ENCODE measurements at places on chromosomes 7 and 10.
A peak's percentile ranks its signal among the peaks of the same experiment; 100 is the strongest.

- DNase-seq: no peak
Observed at GRCh38 chr7:83796760-83797159, 147.8 kb upstream of the SEMA3E start.

GRCh38 chr10:371515-371914 is 236.3 kb downstream of the ZMYND11 start:
- no peak for DNase-seq

GRCh38 chr10:72763201-72763600 is 71.3 kb downstream of the MCU start:
- no peak for DNase-seq

DNA sequence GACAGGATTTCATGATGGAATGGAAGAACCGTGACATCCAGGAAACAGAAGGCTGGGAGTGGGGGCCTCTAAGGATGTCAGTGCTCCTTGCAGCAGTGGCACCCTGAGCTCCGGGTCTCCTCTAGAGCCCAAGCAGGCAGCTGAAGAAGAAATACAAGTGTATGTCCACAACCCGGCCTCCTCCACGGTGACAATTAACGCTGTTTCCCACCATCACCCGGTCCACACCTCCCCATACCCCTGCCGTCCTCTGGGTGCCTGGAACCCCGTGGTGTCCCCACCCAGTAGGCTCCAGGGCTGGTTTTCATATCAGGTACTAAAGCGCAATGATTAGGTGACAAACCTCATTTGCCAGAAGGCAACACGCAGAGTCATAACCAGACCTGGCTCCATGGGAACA is 30.3 kb downstream of the GRID1 start:
- no peak for DNase-seq

DNA sequence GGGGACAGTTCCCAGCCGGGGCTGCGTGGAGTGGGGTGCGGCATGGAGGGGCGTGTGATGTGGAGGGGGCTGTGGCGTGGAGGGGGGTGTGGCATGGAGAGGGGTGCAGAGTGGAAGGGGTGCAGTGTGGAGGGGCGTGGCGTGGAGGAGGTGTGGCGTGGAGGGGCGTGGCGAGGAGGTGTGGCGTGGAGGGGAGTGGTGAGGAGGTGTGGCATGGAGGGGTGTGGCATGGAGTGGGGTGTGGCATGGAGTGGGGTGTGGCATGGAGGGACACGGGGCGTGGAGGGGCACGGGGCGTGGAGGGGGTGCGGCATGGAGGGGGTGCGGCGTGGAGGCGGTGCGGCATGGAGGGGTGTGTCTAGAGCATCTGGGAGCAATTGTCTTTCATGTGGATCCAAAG is 33.6 kb downstream of the NKX6-2 start:
- DNase-seq: no peak

DNA sequence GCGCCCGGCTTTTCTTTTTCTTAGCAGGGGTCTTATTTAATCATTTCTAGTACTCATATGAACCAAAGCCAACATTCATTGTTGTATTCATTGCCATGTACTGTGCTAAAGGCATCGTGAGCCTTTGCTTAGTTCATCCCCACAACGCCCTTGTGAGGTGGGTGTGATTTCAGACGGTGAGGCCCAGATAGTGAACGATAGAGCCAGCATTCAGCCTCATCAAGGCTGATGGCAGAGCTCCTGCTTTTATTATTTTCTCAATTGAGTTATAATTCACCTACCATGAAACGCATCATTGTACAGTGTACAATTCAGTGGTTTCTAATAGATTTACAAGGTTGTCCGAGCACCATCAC is 50.1 kb downstream of the HK1 start:
- no peak for DNase-seq

- DNase-seq: no peak
Observed at GRCh38 chr10:30756151-30756550, 126.6 kb upstream of the LYZL2 start.

GRCh38 chr7:70975754-70976153 is 156.2 kb upstream of the GALNT17 start:
- DNase-seq: no peak

DNA sequence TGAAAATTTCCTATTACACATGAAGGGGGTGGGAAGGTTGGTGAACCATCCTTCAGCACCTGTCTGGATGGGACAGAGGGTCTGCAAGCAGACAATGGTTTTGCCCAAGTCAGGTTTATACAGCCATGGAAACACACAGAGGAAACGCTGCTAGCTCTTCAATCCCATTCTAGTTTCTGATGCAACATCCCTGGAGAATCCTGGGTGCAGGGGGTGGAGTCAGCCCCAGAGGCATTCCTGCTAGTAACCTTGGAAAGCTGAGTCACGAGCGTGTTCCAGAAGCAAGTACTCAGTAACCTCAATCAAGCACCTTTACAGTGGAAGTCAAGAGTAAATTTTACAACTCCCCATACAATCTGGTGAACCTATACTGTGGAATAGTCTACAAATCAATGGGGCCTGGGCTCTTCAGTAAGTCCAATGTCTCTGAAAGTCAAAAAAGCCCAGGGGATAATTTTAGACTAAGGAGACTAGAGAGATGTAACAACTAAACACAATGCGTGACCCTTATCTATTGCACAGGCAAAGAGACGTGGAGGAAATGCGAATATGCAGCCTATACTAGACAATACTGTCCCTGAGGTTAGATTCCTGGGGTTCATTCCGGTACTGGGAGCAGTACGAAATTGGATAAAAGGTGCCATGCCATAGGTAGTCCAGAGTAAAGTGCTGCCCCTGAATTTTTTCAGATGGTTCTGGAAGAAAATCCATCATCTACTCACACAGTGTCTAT is 95.4 kb downstream of the ZRANB1 start:
- DNase-seq: no peak

DNA sequence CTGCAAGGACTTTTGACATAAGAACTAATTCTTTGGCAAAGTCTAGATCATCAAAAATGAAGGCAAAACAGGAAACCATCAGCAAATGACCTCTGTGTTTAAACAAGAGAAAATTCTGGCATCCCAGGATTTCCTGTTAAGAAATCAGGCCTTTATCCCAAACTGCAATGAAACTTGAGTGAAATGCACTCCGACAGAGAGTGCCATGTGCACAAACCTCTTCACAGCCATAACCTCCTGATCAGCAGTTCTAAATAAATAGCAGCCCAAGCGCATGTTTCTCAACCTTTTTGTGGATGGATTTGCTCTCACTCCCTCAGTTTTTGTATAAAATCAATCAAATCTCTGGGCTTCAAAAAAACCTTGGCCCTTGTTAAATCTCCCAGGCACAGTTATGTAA is 107.7 kb upstream of the EEPD1 start:
- DNase-seq: no peak

DNA sequence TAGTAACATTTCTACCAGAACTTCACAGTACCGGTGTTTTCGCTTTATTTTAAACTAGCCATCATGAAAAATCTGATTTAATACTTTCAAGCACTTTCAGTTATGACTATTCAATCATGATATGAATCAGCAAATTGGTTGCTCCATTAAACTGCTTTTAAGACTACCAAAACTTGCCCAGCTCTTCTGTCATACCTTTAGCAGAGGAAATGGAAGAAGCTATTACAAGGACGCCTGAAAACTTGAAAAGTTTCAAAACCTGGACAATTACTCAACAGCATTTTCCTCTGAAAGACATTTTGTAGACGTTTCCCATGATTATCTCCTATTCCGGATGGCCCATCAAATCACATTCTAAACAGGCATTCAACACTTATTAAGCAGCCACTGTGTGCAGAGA is 2.0 kb downstream of the JAZF1 start:
- DNase-seq: no peak

GRCh38 chr10:78049851-78050250 is 16.2 kb downstream of the RPS24 start:
- DNase-seq: no peak

DNA sequence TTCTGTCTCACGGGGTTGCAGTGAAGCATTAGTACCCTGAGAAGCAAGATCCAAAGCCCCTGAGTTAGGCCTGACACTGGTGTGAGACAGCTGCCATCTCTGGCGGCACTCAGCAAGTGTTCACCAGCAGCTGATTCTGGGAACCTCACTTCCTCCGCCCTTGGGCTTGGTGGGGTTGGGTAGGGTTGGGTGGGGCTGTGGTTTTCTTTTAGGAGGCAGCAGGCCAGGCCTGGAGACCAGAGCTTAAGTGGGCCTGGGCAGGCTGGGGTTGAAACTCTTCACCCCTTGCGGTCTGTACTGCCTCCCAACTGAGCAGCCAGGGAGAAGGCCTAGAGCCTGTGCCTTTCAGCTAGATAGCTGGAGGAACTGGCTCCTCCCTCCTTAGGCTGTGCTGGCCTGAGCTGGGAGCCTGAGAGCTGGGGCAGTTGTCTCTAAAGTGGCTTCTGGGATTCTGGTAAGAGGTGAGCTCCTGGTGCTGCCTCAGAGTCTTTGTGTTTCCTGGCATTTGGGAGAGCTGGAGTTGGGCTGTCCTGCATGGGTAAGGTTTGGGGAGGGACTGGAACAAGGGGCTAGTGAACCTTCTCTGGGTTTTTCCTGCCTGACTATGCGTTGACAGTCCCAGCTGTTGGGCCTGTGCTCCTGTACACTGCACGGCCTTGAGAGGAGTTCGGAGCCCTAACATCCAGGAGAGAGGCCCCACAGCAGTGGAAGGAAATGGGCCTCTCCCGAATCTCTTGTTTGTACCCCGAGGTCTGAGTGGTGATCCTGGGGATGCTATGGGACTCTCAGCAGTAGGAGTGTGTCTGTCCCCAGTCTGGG is 5.1 kb downstream of the TSPAN14 start:
- DNase-seq: peak; percentile 37

- DNase-seq: no peak
Observed at GRCh38 chr7:69632280-69632679, 34.0 kb downstream of the AUTS2 start.

DNA sequence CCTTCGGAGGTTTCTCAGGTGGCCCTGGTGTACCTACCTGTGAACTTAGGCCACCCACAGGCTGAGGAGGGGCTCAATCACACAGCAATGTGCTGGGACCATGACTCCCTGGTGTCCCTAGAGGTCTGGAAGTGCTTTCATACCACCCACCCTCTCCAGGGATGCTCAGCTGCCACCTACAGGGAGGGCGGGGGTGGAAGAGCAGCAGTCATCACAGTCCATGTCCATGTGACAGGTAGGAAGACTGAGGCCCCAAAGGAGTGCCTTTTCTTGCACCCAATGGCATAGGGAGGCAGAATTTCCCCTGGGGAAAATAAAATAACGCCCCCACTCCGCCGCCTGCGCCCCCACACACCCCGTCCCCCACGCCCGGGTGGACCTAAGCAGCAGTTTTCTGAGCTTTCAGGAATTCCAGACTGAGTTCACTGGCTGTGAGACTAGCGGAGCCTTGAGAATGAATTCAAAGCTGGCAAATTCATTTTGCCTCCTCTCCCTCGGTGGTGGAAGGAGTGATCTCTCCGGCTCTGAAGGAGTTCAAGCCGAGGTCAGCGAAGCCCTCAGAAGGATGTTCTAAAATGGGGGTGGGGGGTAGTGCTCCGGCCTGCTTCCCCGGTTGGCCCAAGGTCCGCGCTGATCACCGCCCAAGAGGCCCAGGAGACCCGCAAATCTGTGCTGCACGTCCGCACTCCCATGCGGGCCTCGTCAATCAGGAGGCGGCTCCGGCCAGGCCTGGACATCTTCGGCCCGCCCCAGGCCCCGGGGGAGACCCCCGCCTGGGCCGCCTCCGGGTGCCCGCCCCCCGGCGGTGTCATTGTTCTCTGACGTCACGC is 2.1 kb upstream of the ZMIZ1 start:
- DNase-seq: no peak

DNA sequence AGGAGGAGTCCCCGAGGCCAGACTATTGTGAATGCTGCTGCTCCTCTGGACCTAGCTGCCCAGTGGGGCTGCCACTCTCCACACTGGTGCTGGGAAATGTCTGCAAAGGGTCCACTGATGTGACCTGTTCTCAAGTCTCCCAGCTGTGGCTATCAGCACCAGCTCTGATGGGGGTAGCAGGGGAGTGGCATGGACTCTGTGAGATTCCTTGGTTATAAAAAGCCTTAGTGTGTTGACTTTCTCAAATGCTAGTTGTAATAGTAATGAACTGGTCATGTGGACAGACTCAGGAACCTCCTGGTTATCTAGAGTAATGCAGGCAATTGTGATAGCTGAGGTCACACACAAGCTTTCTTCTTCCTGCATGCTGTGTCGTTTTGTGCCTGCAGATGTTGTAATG is 34.1 kb upstream of the ARMC3 start:
- DNase-seq: no peak

- DNase-seq: no peak
Observed at GRCh38 chr10:99224766-99225165, 10.9 kb downstream of the HPSE2 start.

GRCh38 chr10:85767891-85768290 is 598.7 kb downstream of the GRID1 start:
- DNase-seq: no peak

- DNase-seq: peak; percentile 5
Observed at GRCh38 chr10:56633876-56634452, 272.9 kb upstream of the ZWINT start.

GRCh38 chr10:17088118-17088806 is 41.3 kb downstream of the CUBN start:
- DNase-seq: no peak

DNA sequence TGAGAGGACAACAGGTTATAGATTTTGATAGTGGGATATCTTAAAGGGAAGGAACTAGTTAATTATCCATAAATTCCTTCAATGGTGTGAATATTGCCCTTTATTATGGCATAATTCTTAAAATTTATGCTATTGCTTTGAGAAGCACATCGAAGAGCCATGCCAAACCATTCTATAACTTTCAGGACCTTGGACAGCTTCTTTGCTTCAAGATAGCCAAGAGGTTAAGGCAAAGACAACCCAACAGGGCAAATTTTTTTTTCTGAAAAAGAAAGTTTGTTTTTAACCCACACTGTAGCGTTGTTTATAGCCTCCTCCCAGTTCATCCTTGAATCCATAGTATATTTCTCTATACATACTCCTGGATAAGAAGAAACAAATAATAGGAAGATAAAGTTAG is 103.2 kb downstream of the NRG3 start:
- no peak for DNase-seq

- no peak for DNase-seq
Observed at GRCh38 chr7:34057956-34058355, 152.6 kb downstream of the BMPER start.

DNA sequence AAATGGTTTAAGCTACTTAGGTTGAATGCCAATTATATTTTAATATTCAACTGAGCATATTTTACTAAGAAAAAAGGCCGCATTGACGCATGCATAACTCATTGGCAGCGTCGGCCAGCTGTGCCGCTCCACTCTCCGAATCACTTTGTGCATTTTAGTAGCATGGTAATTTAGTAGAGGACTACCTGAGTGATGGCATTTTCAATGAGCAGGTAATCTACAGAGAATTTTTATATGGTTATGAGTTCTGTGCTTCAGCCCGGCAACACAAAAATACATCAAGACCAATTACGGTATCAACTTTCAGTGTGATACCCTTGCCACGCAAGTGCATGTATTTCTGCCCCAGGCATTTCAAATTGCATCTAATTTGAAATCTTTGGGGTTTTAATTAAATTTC is 247.2 kb downstream of the EBF3 start:
- no peak for DNase-seq

GRCh38 chr10:132130286-132131265 is 56.2 kb upstream of the DPYSL4 start:
- DNase-seq: no peak

DNA sequence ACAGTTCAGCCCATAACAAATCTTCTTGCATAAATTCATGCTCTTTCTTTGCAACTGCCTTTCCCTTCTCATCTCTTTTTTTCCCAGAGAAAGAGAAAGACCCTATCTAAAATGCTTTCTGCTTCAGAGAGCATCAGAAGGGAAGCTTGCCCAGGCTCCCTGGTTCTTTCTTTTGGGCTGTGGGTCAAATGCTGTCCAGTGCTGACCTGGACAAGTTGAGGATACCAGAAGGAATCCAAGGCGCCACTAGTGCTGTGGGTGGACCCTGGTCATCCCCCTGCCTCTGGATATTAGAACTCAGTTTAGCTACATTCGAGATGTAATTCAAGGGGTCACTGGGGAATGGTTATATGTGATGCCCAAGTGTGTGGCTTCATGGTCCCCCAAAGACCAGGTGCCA is 411.6 kb downstream of the RPS24 start:
- DNase-seq: no peak
